ENCODE measurements at places on chromosomes 1 and 21.
A peak's percentile ranks its signal among the peaks of the same experiment; 100 is the strongest.

GRCh38 chr1:93814059-93814794 lies 64.8 kb downstream of the DNTTIP2 start:
- DNase-seq: peak; percentile 22

GRCh38 chr1:213666113-213666512 lies 321.7 kb upstream of the PROX1 start:
- no peak for DNase-seq

- DNase-seq: peak; percentile 44
Measured at GRCh38 chr1:230901671-230902070, 33.4 kb upstream of the C1orf198 start.

DNA sequence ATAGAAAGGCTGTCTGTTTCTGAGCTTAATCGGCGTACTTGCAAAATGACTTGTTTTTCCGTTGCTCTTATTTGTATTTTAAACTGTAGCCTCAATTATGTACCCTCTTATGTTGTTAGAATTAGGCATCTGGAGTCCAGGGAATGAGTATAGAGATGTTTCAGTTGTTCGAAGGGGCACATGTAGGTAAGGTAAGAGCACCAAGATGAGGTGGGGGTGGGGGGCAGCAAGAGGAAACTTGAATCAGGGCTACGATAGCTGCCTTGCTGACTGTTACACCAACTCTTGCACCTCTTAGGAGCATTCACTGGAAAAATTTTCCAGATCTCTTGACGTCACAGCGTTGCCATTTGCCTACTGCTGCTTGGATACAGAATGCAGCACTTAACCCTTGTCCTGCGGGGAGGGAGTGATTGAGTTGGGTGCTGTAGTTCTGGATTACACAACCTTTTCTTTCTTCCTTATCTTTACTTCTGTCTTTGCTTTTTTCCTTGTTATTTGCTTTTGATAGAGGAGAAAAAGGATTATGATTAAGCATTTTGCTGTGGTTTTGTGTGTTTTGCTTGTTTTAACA lies 3.2 kb downstream of the ATP1B1 start:
- no peak for DNase-seq

DNA sequence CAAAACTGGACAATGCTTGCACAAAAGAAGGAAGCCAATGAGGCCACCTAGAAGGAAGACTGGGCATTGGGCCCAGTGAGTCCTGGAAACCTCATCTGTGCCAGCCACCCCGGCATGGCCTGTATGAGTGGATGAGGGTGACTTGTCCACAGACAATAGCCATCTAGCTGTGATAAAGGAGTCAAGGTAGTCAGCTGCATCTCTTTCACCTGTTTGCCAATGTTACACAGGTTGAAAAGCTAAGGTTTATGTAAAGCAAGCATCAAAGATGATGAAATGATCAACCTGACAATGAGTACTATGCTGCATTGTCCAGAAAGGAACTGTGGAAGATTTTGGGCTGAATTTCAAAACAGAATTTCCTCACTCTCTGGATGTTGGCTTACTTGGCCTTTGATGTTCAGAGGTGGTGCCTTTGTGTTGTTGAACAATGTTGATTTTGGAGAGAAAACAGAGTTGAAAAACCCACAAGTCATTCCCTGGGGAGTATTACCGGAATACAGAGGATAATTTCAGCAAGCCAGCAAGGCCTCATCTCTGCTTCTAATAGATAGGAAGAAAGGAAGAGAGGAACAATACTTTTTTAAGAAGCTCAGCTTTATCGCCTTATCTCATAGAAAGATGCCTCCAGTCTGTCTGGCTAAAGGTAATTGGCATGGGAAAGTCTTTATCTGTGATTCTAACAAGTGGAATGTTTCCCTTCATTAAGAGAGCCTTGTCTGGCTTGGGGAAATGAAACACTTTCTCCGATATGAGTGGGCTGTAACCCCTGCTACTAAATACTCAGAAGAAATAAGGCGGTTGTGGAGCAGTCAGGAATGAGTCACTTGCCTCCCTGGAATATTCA lies 11.4 kb upstream of the SELE start:
- DNase-seq: no peak

GRCh38 chr1:169526120-169526832 lies 40.5 kb upstream of the SLC19A2 start:
- no peak for DNase-seq

DNA sequence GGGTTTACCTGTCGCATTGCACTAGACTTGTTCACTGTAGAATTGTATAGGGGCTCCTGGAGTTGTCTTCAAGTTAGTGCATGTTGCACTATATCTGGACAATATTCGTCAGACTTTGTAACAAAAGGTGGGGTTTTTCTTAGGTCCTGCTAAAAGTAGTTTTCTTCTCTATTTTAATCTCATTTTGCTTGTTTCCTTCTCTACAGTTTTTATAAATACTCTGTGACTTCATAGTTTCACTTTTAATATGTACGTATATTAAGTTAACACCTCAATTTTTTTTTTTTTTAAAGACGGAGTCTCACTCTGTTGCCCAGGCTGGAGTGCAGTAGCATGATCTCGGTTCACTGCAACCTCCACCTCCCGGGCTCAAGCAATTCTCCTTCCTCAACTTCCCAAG lies 26.5 kb upstream of the MRPS6 start:
- DNase-seq: no peak

DNA sequence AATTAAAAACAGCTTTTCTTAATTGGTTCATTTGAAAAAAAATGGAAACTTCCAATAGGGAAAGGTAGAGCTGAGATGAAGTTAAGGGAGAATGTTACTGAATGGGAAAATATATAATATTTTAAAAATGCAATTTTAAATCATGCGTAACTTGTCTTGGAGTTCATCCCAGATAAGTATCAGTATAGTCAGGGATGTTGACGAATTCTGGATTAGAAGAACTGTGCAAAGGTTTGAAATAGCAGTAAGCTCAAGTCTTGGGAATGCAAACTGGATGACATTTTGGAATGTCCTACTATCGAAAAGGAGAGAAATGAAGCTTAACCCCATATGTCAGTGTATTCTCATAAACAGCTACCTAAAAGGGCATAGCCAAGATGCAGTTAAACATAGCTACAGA lies 4.0 kb upstream of the ST6GALNAC3 start:
- DNase-seq: no peak

GRCh38 chr1:12626888-12627287 lies 8.9 kb upstream of the DHRS3 start:
- DNase-seq: no peak

DNA sequence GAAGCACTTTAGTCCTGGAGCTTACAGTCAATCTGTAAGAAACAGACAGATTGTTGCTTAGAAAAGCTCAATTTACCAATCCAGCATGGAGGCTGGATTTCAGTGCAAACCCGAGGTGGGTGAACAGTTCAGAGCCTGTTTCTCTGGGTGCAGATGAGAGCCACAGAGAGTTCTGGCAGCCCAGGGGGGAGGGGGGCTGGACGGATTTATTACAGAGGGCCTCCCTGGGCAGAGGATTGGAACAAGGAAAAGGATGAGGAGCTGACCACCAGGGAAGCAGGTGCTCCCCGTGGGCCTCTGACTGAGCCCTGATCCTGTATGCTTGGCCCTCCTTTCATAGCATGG lies 38.0 kb upstream of the EPS8L3 start:
- no peak for DNase-seq

- DNase-seq: no peak
Measured at GRCh38 chr1:168752171-168752832, 23.3 kb upstream of the DPT start.

DNA sequence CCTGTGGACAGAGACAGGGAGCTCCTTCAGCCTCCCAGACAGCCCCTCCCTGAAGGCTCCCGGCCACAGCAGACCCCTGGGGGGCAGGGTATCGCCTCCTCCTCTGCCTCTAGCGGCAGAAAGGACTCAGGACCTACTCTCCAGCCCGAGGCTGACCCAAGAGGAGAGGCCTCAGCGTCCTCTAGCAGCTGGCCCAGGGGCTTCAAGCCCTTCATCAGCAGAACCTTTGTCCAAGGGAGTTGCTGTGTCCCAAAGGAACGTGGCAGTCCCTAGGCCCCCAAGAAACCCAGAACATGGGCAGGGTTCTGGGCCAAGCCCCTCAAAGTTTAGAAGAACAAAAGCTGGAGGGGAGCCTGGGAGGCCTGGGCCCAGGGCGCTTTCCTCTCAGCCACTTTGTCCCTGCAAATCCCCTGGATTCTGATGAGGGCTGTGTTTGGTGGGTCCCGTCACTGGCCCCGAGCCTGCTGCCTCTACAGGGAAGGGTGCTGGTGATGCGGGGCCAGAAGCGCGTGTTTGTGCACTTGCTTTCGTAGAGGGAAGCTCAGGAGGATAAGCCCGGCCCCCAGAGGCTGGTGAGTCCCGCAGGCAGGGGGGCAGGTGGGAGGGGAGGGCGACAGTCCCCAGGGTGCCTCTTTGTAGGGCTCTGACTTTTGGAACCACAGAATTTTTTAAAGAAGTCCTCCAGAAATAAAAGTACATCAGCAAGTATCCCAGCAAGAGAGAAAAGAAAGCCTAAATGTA lies 13.3 kb downstream of the ITGB2 start:
- DNase-seq: no peak

- peak; percentile 48 for DNase-seq
Measured at GRCh38 chr1:20485527-20486456, at the start of gene CAMK2N1. Gene CAMK2N1 (minus strand): TSS chr1:20486210. CDS start chr1:20485379, 831 bp downstream.

GRCh38 chr1:226630592-226630991 lies 82.0 kb downstream of the STUM start:
- DNase-seq: no peak

- DNase-seq: no peak
Measured at GRCh38 chr21:41830145-41830707, 48.9 kb downstream of the PRDM15 start.

GRCh38 chr1:47969478-47969877 lies 27.7 kb downstream of the TRABD2B start:
- no peak for DNase-seq

DNA sequence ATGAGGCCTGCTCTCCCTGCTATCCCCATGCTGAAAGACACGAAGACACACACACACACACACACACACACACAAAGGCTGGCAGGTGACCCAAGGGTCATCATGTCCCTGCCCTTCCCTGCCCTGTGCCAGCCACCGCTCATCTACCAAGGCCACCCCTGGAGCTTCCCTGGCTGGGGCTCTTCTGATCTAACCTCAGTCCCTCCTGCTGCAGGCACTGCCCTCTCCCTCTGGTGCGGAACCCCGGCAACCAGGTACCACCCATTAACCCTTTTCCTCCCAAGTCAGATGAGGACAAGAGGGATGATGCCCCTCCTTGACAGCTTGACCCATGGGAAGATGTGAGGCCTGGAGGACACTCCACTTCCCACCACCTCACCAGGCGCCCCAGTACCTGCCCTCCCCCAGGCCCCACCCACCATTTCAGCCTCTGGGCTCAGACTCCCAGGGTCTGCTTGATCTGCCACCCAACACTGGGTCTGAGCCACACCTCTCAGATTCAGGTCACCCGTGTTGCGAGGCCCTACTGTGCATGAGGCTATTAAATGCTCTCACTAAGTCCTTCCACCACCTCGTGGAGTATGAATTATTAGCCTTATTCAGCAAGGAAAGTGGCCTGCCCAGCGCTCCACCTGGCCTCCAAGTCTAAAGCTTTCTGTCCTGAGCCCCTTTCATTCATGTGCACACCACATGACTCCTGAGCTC lies 2.5 kb downstream of the SDC3 start:
- DNase-seq: no peak

GRCh38 chr1:93614986-93615581 lies 66.6 kb downstream of the BCAR3 start:
- DNase-seq: no peak

- DNase-seq: no peak
Measured at GRCh38 chr1:202015662-202015937, 5.2 kb downstream of the ELF3 start.

DNA sequence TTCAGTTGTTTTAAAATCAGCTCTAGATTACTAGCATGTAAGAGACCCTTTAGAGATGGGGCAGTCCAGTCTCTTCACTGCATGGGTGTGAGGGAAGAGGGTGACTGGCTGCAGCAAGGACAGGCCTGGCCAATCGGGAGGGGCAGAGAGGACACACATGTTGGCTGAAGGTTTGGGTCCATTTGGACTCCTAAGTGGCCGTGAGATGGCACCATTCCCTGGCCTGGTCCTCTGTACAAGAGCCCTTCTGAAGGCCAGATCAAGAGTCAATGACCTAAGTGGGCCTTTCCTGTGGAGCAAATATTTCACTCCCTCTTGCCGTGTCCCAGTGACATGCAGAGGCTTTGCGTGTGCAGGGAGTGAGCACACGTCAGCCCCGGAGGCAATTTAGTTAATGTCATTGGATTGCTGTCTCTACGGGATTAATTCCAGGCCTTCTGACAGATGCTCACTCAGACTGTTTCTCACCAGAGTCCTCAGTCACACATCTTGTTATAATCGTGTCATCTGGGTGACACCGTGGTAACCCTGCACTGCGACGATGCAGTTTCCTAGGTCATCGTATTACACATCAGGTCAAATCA lies 613.0 kb downstream of the NPHP4 start:
- peak; percentile 43 for DNase-seq

DNA sequence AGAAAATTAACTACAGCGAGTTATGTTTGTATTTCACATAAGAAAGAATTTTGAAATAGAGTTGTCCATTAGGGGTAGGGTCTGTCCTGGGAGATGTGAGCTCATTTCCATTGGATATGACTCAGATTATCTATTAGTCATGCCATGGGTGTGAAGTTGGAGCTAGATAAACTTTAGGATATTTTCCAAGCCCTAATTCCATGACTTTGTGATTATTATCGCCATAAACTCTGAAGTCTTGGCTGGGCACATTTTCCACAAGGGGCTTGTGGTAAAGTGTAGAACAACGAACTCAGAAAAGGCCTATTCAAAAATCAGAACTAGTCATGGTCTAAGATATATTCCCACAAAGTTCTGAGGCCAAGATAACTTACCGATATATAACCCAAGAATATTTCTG lies 396.6 kb downstream of the DPYD start:
- DNase-seq: no peak

GRCh38 chr1:209802117-209802779 lies 3.7 kb downstream of the IRF6 start:
- no peak for DNase-seq

Data from D721Med (cell line).